ENCODE measurements at places on chromosomes 6 and 20.

GRCh38 chr6:110044096-110044495, 66.0 kb downstream of the GPR6 start:
- no peak for DNase-seq

DNA sequence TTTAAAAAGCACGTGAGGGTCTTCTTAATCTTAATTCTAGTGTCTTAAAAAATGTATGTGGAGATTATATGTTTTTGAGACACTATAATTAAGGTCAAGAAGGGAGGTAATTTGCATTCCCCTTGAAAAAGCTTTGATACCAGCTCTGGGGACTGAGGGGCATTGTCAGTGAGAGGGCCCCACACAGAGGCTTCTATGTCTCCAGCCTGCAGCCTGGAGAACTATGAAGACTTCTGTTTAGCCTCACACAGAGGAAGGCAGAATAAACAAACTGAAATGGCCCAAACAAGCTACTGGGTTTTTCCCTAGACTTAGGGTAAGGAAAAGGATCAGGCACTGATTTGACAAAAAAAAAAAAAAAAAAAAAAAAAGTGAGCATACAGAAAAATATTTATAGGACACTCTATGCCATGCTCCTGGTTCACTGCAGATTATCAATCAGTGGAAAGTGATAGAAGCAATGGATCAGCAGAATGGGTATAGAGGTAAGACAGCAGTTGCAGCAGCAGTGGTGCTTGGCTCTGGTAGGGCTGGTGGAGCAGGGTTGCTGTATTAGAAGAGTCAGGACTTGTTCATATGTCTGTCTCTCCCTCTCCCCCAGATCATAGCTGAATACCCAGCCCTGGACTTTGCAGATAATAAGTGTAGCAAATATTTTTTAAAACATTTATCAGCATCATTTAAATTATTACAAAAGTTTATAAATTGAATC, 85.4 kb downstream of the KLHL32 start:
- DNase-seq, result no peak

GRCh38 chr6:36839749-36840431, 646 bp upstream of the CPNE5 start:
- peak; percentile 16 for DNase-seq

GRCh38 chr6:43052842-43053544, 658 bp downstream of the CUL7 start:
- DNase-seq, result peak; percentile 29

DNA sequence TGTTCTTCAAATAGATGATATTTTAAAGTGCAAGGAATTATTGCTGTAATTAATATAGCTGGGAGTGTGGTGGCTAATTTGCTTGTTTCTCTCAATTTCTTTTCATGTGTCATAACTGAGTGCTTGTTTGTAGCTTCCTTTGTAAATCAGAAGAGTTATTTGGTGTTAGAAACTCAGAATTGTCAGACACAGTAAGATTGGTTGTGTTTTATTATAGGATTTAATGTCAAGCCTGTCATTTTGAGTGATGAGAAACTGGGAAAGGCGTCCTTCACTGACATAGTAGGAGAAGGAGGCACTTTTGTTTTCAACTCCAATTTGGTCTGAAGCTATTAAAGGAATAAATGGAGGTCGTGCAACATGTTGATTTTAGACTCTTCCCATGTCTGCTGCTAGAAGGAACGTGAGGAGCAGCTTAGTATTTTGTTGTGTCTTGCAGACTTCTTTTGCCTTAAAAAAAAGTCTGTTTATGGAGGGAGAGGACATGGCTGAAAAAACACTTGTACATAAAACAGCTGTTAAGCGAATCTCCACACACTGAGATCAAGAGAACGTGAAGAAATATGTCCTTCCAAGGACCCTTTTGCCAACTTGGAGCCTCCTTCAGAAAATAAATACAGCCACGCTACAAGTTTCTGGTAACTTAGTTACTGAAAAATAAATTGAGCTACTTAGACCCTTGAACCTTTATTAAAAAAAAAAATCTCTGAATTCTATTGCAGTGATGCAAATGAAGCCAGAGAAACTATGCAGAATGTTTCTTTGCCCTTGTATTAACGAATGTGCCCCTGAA, 59.5 kb downstream of the BMP6 start:
- DNase-seq, result peak; percentile 30
